ENCODE measurements at places on chromosomes 12 and 14.

DNA sequence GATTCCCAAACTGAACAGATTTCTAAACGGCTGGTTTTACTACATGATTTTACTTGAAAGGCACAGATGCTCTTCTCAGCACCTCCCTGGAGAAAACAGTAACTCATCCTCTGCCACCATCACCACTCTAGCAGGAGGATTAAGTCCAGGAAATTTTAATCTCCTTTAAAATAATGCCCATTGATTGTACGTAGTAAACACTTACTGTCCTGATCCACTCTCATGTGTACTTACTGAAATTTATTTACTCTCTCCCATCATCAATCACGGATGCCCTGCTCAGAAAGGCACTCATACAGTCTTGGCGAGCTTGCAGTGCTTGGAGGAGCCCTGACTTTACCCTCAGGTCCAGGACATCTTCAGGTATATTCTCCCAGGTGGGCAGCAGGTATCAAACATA lies 239.8 kb upstream of the EGLN3 start:
- no peak for DNase-seq

GRCh38 chr12:3275171-3276041 lies 198.2 kb downstream of the TSPAN9 start:
- DNase-seq, result peak; percentile 50

DNA sequence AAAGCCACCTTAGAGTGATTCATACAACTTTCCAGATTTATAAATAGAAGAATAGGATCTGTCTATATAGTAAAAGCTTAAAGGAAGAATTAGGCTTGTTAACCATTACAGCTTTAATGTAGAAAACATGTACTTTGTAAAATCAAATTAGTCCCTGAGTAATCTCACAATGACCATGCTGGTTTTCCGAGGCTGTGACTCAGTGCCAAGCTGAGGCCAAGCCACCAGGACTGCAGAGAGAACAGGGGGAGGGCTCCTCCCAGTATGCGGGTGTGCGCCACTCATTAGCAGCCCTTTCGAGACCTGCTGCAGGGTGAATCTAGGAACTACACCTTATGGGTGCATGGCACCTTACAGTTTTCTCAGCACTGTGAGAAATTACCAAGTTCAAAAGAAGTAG lies 167.0 kb downstream of the EFCAB11 start:
- peak; percentile 28 for DNase-seq

GRCh38 chr14:70995671-70996070 lies 88.4 kb downstream of the PCNX1 start:
- peak; percentile 10 for DNase-seq

- DNase-seq, result peak; percentile 50
These were observed 11.4 kb downstream of the EVL start for GRCh38 chr14:100076606-100077005.

GRCh38 chr14:42141328-42141727 lies 534.7 kb downstream of the LRFN5 start:
- no peak for DNase-seq

- DNase-seq, result no peak
These were observed 34.8 kb downstream of the DIO3 start for GRCh38 chr14:101595887-101596721.

DNA sequence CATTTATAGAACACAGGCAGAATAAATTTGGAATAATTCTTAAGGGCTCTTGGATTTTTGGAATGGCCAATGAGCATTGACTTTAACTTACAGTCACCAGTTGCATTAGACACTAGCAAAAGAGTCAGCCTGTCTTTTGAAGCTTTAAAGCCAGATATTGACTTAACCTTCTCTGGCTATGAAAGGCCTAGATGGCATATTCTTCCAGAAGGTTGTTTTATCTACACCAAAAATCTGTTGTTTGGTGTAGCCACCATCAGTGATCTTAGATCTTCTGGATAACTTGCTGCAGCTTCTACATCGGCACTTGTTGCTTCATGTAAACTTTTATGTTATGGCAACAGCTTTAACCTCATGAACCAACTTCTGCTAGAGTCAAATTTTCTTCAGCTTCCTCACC lies 10.4 kb downstream of the PCNX1 start:
- DNase-seq, result no peak

GRCh38 chr14:39097159-39097558 lies 5.9 kb downstream of the SEC23A start:
- DNase-seq, result no peak

DNA sequence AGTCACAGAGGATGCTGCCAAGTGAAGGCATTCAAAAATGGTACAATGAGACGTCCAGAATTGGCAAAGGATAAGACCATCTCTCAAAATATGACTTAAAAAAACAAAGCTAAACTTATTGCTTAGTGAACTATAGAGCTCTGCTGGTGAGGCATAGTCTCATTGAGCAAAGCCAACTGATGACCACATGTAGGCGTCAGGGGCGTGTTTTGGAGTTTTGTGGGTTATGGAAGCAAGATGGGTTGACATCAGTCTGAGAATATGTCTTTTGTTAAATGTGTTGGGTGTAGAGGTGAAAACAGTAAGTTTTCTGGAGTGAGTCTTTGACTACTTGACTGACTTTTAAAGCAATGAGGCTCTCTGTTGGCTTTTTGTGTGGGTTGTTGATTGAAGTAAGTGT lies 47.2 kb downstream of the ATL1 start:
- peak; percentile 41 for DNase-seq

DNA sequence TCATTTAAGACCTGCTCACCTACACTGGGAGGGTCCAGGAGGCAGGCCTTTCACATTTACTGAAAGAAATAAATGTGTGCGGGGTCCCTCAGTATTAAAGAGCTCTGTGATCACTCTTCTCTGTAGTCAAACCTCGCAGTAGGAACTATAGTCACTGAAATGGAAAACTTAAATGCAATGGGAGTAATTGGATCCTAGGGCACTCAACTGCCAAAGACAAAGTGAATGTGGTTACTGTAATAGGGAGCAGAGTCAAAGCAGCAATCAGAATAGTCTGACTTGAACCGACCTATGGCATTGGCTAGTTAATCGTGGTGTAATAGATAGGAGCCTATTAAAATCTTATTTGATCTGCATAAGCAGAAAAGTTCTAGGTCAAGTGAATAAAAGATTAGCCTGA lies 26.6 kb upstream of the DYRK2 start:
- DNase-seq, result no peak

GRCh38 chr14:51873221-51873893 lies 12.9 kb downstream of the GNG2 start:
- DNase-seq, result peak; percentile 45

- no peak for DNase-seq
These were observed 52.2 kb downstream of the PAPOLA start for GRCh38 chr14:96554315-96554910.

DNA sequence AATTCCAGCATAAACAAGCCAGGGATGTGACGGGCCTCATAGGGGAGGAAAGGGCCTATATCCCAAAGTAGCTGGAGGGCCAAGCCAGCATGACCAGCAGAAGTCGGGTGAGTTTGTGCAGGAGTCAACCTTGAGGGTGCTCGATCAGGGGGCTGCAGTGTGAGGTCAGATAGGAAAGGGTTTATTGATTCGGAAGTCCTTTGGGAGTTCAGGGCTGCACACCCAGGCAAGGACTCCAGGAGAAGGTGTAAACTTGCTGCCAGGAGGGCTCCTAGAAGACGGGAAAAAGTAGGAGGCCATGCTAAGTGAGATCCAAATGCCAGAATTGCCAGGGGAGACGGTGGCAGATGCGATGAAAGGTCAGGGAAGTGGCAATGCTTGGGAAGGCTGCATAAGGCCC lies 3.4 kb upstream of the OAS2 start:
- no peak for DNase-seq

DNA sequence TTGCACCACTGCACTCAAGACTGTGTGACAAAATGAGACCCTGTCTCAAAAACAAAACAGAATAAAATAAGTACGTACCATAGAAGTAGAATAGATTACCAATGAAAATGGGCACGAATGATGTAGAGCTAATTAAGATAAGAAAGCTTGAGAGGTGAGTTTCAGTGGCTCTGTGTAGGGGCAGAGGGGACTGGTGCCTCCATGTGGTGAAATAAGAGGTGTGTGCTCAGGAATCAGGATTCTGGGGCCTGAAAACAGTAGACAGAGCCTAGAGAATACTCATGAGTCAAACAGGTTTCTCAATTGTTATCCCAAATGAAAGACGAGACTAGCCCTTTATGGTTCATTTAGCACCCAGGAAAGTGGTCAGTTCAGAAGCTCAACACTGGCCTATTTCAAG lies 1145.1 kb downstream of the FLRT2 start:
- no peak for DNase-seq

GRCh38 chr14:75660630-75661498 lies at the start of the genes ERG28 and TTLL5:
ERG28 (minus strand) TSS chr14:75660876; CDS start chr14:75657502, 3,374 bp downstream.
TTLL5 (plus strand) TSS chr14:75661246; CDS start chr14:75663150, 1,904 bp downstream.
- peak; percentile 94 for DNase-seq

- no peak for DNase-seq
These were observed 39.6 kb downstream of the GUCY2C start for GRCh38 chr12:14656846-14657245.

- peak; percentile 42 for DNase-seq
These were observed 8.8 kb upstream of the GNPTAB start for GRCh38 chr12:101839324-101840283.

GRCh38 chr14:78823516-78823915 lies 653.3 kb downstream of the NRXN3 start:
- DNase-seq, result no peak

DNA sequence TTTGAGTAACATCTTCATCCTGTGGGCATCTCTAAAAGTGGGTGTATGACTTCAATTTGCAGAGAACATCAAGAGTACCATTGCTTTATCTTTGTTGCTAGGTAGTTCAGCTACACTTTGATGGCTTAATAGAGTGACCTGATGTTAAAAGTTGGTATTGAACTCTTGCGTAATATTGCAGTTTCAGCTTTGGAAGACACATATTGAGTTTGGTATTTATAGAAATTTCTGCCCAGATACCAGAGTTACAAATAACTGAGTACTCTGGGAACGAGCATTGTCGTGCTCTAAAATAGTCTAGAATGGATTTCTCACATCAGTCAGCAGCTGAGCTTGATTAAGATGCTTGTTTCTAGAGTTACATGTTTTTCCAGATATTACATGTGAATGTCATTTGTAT lies 24.8 kb upstream of the AKAP5 start:
- DNase-seq, result no peak

- DNase-seq, result no peak
These were observed 270.3 kb upstream of the AMIGO2 start for GRCh38 chr12:47350062-47350408.

Measured in MG63 (cell line).